Stimulated activated CD8-positive, alpha-beta memory T cell treated with anti-CD3 and anti-CD28 coated beads, Interleukin-15, amount 100 ng/mL, for 24 hours (primary cell): ENCODE measurements at places on chromosomes 13 and 19.

- no peak for DNase-seq
Observed at GRCh38 chr19:48498595-48499311, 12.9 kb downstream of the LMTK3 start.

- no peak for DNase-seq
Observed at GRCh38 chr19:33432446-33433170, 59.1 kb downstream of the CEBPG start.

DNA sequence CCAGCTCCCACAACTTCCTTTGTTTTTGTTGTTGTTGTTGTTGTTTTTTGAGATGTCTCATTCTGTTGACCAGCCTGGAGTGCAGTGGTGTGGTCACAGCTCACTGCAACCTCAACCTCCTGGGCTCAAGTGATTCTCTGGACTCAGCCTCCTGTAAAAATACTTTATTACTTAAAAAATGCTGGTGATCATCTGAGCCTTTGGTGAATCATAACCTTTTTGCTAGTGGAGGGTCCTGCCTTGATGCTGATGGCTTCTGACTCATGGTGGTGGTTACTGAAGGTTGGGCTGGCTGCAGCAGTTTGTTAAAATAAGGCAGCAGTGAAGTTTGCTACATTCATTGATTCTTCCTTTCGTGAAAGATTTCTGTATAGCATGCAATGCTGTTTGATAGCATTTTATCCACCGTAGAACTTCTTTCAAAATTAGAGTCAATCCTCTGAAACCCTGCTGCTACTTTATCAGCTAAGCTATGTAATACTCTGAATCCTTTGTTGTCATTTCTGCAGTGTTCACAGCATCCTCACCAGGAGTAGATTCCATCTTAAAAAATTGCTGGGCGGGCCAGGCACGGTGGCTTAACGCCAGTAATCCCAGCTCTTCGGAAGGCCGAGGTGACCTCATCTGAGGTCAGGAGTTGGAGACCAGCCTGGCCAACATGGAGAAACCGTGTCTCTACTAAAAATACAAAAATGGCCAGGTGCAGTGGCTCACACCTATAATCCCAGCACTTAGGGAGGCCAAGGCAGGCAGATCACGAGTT, 18.0 kb downstream of the ARHGAP35 start:
- no peak for DNase-seq

- DNase-seq, result no peak
Observed at GRCh38 chr19:44635581-44636438, 7.9 kb upstream of the PVR start.

GRCh38 chr19:20503476-20503875, 62.1 kb downstream of the ZNF737 start:
- DNase-seq, result no peak
